ENCODE measurements at places on chromosomes 2 and 18. TPM values are rescaled to one million over a fixed set of nuclear protein-coding genes. Genes with fewer than 3 reads are reported as not detected.

PLGLB1 gene
- 0.92 TPM for total RNA-seq

GCKR gene
- not detected for total RNA-seq

LRP1B gene
- 2.4 TPM for total RNA-seq

NGEF gene
- total RNA-seq = 2.1 TPM

DNA sequence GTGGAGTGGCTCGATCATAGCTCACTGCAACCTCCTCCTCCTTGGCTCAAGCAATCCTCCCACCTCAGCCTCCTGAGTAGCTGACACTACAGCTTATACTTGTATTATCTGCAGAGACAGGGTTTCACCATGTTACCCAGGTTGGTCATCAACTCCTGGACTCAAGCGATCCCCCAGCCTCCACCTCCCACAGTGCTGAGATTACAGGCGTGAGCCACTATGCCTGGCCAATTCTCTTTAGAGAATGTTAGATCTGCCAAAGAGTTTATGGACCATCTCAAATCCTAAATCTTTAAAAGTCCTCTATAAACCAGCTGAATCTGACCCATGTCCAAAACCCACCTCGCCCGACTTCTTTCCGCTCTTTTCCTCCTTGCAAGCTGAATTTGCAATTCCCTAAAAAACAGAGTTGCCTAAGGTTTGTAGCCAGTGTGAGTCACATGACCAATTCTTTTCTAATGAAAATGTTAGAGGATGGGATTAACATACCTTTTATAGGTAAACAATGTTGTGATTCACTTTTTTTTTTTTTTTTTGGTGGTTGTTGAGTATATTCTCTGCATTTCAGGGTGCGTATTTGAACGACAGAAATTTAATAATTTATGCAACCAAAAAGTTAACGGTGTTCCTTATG is 2.4 kb upstream of the PMAIP1 start:
- no peak for DNase-seq
- no peak overlapping the region for H3K27ac ChIP-seq
- H3K4me3 ChIP-seq = no peak overlapping the region
- no peaks in the 10 kb centered on the region for H3K36me3 ChIP-seq
- H3K27me3 ChIP-seq = peaks cover 47% of the 10 kb centered on the region
- peaks cover 7% of the 10 kb centered on the region for H3K4me1 ChIP-seq

GRCh38 chr2:107128381-107128780 is 242.4 kb upstream of the ST6GAL2 start:
- peaks cover 11% of the 10 kb centered on the region for H3K27me3 ChIP-seq
- H3K4me3 ChIP-seq = no peak overlapping the region
- H3K36me3 ChIP-seq = no peaks in the 10 kb centered on the region
- no peak overlapping the region for H3K27ac ChIP-seq
- DNase-seq = no peak

DNA sequence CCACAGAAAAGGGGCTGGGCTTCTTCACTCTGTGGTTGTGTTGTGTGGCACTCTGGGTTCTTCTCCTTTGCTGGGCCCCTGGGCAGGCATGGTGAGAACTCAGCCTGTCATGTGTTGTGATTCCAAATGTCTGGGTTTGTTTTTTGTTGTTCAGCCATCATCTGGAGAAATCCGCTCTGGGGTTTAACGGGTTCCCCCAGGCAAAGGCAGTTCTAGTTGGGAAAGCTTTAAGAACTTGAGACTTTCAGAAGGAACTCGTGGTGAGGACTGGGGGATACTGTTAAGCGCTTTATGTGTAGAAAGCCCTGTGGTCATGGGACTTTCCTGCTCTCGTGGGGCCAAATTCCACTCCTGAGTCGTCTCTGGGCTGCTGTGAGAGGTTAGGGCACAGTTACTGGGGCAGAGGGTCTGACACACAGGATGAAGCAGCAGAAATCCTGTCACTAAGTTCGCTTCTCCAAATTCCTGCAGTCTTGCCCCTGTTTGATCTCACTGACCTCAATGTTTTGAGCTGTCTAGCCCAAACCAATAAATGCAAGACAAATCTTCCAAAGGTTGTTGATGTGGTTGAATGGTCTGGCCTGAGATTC is 87.7 kb downstream of the RAPGEF4 start:
- no peaks in the 10 kb centered on the region for H3K4me1 ChIP-seq
- no peak for DNase-seq
- H3K27ac ChIP-seq = no peak overlapping the region
- no peaks in the 10 kb centered on the region for H3K36me3 ChIP-seq
- no peak overlapping the region for H3K4me3 ChIP-seq

DNA sequence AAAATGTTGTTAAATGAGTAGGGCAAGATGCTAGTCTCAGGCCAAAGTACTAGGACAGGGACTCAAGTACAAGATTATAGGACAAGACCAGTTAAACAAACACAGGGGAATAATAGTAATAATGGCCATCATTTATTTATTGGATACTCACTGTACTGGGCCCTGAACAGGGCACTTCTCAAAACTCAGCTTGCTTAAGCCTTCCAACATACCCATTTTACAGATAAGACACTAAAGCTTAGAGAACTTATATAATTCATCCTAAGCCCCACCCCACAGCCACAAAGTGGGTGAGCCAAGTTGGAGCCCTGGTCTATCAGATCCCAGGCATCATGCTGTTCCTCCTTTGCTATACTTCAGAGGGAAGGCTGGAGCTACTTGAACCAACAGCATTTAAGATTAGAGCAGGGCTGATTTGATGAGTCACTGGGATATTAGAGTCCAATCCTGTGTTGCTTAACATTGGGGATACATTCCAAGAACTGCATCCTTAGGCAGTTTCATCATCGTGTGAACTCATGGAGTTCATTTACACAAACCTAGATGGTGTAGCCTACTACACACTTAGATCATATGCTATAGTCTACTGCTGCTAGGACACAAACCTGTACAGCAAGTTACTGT is 153.6 kb downstream of the MTCL1 start:
- no peak overlapping the region for H3K27ac ChIP-seq
- H3K4me1 ChIP-seq = no peaks in the 10 kb centered on the region
- H3K27me3 ChIP-seq = no peaks in the 10 kb centered on the region
- no peaks in the 10 kb centered on the region for H3K36me3 ChIP-seq
- no peak overlapping the region for H3K4me3 ChIP-seq

DNA sequence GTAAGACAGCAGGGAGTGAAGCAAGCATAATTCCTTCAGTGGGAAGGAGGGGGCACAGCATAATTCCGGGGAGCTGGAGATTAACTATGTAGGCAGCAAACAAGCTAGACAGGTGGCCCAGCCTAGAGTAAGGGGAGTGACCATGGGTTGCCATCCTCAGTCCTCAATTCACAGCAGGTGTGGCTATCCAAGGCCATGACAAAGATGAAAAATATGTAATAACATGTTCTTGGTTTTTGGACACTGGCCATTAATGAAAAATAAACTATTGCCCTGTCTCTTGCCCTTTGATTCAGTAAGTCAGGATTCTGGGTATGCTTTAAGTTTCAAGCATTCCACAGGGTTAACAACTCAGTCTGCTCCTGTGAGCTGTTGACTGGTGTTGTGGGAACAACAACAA is 65.0 kb downstream of the CYP1B1 start:
- H3K4me1 ChIP-seq = no peaks in the 10 kb centered on the region
- no peaks in the 10 kb centered on the region for H3K36me3 ChIP-seq
- H3K4me3 ChIP-seq = no peak overlapping the region
- no peak for DNase-seq
- H3K27me3 ChIP-seq = no peaks in the 10 kb centered on the region
- no peak overlapping the region for H3K27ac ChIP-seq

DNA sequence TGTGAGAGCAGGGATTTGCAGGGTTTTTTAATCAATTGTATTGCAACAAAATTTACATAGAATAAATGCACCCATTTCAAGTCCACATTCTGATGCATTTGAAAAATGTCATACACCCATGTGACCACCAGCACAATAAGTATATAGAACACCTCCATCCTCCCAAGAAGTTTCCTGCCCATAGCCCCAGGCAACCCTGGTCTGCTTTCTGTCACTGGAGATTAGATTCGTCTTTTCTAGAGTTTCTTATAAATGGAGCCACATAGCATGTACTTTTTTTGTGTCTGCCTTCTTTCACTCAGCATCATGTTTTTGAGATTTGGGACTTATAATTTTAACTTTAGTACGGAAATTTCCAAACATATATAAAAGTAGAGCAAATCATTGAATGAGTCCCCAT is 127.2 kb upstream of the EPAS1 start:
- no peak overlapping the region for H3K4me3 ChIP-seq
- H3K4me1 ChIP-seq = peaks cover 4% of the 10 kb centered on the region
- DNase-seq = no peak
- no peaks in the 10 kb centered on the region for H3K36me3 ChIP-seq

DNA sequence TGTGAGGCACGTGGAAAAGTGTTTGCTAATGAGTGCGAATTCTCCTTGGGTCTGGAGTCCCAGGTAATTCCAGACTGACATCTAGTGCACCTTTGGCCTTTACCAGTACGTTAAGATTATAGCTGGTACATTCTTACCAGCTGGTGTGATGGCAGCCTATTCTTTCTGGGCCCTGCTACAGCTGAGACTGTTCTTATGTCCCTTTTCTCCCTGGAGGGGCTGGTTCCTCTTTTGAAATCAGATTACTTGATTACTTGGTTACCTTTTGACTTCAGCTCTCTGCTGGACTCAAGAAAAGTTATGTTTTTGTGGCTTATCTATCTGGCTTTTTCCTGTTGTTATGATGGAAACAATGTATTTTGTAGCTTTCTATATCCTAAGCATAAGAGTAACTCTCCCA is 14.5 kb downstream of the CABYR start:
- peaks cover 5% of the 10 kb centered on the region for H3K4me1 ChIP-seq
- no peak overlapping the region for H3K4me3 ChIP-seq
- no peaks in the 10 kb centered on the region for H3K36me3 ChIP-seq
- H3K27ac ChIP-seq = no peak overlapping the region

DNA sequence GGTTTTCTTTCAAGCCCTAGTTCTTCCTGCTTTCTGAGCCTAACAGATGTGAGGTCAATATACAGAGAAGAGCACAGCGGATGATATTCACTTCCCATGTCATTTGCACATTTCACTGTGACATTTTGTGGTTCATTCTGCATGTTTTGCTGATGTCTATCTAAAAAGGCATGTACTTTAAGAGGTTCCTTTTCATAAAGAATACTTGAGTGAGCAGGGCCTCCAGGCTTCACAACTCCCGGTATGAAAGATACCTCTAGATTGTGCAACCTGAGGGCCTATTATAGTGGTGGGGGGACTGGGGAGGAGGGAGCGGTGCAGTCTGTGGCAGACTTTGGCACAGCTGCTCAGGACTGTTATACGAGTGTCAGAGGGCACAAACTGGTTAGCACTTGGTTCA is 54.6 kb downstream of the CPO start:
- no peaks in the 10 kb centered on the region for H3K4me1 ChIP-seq
- H3K27me3 ChIP-seq = no peaks in the 10 kb centered on the region
- H3K36me3 ChIP-seq = no peaks in the 10 kb centered on the region

DNA sequence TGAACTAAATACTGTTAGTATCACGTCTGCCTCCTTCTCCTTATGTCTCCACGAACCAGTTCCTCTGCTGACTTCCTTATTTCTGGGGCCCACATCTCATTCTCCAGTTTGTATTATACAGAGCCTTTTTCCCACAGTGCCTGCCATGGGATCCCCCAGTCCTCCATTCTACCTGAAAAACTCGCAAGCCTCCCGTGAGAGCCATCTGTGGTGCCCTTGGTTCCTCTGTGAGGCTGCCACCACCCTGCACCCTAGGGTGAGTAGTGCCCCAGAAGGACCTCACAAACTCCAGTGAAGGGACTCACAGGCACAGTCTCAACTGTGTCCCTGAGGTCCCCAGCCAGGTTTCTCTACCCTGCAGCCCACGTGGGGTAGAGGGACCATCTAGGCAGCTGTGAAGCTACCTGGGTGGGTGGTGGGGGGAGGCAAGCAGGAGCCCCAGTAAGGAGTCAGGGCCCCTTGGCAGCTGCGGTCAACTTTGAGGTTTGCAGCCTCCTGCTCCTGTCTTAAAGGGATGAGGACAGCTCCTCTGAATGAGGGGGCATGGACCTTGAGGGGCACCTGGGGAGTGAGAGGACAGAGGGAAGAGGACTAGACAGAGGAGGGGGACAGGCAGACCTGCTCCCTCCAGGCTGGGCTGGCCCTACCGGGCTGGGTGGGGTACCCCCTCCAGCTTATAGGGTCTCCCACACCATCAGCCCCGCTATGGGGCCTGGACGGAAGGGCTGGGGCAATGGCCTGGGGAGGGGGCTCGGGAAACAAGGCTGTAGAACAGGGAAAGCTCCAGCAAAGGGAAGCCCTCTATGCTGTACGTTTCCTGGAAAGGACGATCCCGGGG is 1.0 kb downstream of the PSTPIP2 start:
- H3K36me3 ChIP-seq = no peaks in the 10 kb centered on the region
- no peak for DNase-seq
- no peak overlapping the region for H3K27ac ChIP-seq

GRCh38 chr2:24711865-24712264 is 81.3 kb downstream of the PTRHD1 start:
- DNase-seq = no peak
- no peak overlapping the region for H3K4me3 ChIP-seq
- H3K27ac ChIP-seq = no peak overlapping the region
- H3K4me1 ChIP-seq = no peaks in the 10 kb centered on the region
- no peaks in the 10 kb centered on the region for H3K36me3 ChIP-seq
- no peaks in the 10 kb centered on the region for H3K27me3 ChIP-seq

DNA sequence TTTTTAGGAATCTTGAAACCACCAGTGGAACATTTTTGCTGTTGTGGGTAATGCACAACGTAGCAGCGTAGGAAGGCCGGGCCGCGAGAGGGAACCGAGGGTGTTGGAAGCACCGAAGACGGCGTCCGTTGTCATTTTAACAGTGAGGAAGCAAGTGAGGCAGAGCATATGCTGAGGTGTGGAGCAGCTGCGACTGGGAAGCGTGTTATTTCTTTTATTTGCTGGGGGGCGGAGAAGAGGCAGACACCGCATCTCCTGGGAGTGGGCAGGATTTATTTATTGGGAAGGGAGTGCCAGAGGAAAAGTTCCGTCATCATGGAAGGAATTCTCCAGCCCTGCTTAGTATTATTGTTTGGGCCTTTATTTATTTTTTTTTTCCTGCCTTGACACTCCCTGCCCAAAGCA is 232.8 kb downstream of the KLHL29 start:
- H3K4me3 ChIP-seq = no peak overlapping the region
- no peak for DNase-seq
- H3K4me1 ChIP-seq = no peaks in the 10 kb centered on the region
- no peak overlapping the region for H3K27ac ChIP-seq
- no peaks in the 10 kb centered on the region for H3K27me3 ChIP-seq
- no peaks in the 10 kb centered on the region for H3K36me3 ChIP-seq

All from cardiac muscle cell (in vitro differentiated cells and primary cell).